Vein endothelial cell (primary cell): ENCODE measurements at places on chromosomes 11 and 22. TPM values are rescaled to one million over a fixed set of nuclear protein-coding genes. Genes with fewer than 3 reads are reported as not detected.

GAL gene
- 1.5 and 2.9 TPM in 2 replicates for total RNA-seq

OR10D3 gene
- total RNA-seq, result not detected in 2 replicates

DGKZ gene
- 111 and 123 TPM in 2 replicates for total RNA-seq

MN1 gene
- total RNA-seq, result 4.0 and 7.8 TPM in 2 replicates

OR2AG1 gene
- total RNA-seq, result under 0.01 TPM in 1 of 2 replicates, not detected in the other
